NCI-H1092 treated with DMSO at 0.1 percent for 48 hours (cell line): ENCODE measurements at places on chromosomes 4 and X.

DNA sequence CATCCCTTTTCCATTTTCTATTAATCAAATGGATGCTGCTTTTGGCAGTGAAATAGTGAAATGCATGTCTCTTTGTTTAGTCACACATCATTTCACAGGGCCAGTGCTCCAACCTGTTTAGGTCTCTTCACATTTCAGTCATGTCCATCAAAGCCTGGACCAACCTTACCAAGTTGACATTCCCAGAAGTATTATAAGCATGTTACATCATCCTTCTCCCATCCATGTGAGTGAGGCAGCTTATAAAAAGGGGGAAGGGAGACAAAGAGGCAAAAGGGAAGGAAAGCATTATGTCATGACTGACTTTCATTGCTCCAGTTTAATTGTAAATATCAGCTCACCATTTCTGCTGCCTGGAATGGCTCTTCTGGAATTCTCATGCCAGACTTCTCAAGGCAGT lies 94.4 kb downstream of the NWD2 start:
- DNase-seq, result no peak

- DNase-seq, result no peak
Observed at GRCh38 chr4:95045429-95045828, 287.7 kb downstream of the BMPR1B start.

GRCh38 chrX:66632981-66633380 lies 5.9 kb downstream of the EDA2R start:
- DNase-seq, result no peak

DNA sequence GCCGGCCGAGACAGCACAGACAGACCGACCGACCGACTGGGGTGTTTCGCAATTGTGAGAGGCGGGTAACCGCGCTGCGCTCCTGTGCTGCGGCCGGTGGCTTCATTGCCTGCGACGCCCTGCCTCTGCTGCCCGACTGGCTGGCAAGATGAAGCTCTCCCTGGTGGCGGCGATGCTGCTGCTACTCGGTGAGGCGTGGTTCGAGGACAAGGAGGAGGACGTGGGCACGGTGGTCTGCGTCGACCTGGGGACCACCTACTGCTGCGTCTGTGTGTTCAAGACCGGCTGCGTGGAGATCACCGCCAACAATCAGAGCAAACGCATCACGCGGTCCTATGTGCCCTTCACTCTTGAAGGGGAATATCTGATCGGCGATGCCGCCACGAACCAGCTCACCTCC lies 565.7 kb upstream of the SMIM31 start:
- no peak for DNase-seq

GRCh38 chr4:145218251-145218650 lies 37.9 kb upstream of the OTUD4 start:
- DNase-seq, result no peak

GRCh38 chr4:151665022-151665784 lies 95.6 kb downstream of the GATB start:
- DNase-seq, result no peak

GRCh38 chr4:151488968-151489367 lies 80.0 kb downstream of the FHIP1A start:
- no peak for DNase-seq

GRCh38 chr4:76799718-76800117 lies 98.2 kb downstream of the SOWAHB start:
- no peak for DNase-seq

DNA sequence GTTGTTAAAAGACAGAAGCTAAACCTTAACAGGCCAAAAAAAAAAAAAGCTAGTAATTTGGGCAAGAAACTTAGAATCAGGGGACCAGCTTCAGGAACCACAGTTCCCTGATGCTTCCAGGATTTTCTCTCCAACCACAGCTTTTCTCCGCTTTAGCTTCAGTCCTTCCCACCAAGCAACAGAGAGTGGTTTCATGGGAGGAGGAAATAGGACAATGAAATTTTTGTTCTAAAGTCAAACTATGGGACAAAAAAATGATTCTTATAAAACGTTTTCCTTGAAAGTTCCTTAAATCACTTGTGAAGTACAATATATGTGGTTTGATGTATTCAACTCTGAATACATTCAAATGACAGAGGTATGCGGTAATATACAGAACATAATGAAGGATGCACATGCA lies 71.0 kb upstream of the DHX15 start:
- DNase-seq, result no peak
